ENCODE measurements at places on chromosomes 1 and 21.

DNA sequence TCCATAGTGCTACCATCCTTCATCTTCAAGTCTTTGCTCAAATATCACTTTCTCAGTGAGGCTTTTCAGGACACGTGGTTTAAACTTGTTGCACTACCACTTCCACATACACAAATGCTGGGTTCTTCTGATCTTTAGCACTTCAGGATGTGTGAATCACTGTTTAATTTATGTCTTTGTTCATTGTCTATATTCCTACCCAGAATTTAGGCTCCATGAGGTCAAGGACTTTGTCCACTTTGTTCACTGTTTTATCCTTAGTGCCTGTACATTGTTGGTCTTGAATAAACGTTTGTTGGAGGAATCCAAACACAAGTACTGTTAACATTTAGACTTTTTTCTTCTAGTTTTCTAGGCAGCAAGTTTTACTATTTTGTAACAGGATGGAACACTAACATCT, 42.6 kb upstream of the RALGPS2 start:
- no peak for DNase-seq

- no peak for DNase-seq
Observed at GRCh38 chr1:219999821-220000220, 46.5 kb downstream of the EPRS1 start.

DNA sequence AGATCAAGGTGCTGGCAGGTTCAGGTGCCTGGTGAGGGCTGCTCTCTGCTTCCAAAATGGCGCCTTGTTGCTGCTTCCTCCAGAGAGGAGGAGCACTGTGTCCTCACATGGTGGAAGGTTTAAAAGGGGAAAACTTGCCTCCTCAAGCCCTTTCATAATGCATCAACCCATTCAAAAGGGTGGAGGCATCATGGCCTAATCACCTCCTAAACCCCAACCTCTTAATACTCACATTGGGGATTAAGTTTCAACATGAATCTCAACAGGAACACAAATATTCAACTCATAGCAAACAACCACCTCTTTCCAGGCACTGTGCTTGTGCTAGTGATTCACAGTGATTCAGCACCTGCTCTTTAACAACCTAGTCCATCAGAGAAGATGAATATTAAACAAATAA, 4.2 kb downstream of the S100A12 start:
- no peak for DNase-seq

DNA sequence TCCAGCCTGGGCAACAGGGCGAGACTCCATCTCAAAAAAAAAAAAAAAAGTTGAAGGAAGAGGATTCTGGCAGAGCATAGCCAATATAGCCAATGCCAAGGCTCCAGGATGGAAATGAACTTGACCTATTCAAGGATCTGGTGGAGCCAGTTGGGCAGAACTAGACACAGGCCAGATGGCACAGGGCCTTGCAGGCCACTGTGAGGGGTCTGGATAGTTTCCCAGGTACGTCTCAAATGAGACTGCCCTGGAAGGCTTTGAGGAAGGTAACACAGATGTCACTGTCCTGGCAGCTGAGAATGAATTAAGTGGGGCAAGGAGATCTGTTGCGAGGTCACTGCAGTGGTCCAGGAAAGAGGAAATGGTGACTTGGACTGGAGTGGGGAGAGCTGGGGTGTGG, 12.0 kb upstream of the ARHGEF19 start:
- no peak for DNase-seq

GRCh38 chr1:37562984-37563383, 6.2 kb downstream of the DNALI1 start:
- DNase-seq, result no peak

DNA sequence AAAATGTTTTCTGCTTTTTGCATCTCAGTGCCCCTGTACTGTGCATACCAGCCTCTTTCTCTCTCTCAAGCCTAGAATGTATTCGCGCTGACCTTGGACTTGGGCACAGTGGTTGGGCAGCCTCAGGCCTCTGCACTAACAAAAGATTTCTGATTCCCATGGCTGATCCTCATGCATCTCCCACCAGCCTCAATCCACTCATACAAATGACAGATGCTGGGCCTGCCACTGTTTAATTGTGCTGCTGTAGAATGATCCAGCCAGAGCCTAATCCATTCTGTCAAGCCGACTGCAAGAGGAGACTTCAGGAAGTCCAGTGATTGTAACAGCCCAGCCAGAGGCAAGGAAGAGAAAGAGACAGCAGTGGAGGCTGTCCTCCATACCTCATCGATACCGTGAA, 180.8 kb downstream of the ASTN1 start:
- DNase-seq, result no peak

DNA sequence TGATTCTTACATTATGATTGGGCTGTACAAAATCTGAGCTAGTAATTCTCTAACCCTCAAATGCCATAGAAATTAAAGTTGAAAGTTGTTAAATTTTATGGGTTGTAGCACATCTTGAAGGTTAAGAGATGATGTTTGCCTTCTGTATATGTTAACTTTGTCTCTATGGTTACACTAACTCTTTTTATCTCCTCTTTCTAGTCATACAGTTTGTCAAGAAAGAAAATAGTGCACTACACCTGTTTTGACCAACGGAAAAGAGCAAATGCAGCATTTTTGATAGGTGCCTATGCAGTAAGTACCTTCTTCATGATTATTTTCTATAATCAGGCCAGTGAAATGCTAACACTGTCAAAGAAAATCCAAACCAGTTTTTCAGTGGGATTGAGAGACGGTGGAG, 38.2 kb downstream of the CDC14A start:
- no peak for DNase-seq

- no peak for DNase-seq
Observed at GRCh38 chr1:234667600-234668576, 57.9 kb upstream of the IRF2BP2 start.

- DNase-seq, result no peak
Observed at GRCh38 chr1:20285510-20285909, 5.2 kb upstream of the VWA5B1 start.

DNA sequence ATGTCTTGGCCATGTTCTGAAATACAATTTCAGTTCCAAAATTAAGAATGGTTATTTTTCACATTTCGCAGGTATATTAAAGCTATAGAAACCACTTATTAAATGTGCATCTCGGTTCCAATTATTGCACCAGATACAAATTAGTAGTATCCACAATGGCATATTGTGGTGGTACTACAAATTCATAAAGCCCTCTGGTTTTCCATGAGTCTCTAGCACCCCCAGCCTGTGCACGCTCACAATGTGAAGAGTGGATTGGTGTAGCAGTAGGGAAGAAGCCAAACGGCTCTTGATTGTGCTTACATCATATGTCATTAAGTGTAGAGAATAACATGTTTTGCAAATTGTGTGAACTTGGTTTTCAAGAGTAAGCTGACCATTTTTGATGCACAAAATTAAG, 1.9 kb upstream of the BRINP3 start:
- DNase-seq, result no peak

DNA sequence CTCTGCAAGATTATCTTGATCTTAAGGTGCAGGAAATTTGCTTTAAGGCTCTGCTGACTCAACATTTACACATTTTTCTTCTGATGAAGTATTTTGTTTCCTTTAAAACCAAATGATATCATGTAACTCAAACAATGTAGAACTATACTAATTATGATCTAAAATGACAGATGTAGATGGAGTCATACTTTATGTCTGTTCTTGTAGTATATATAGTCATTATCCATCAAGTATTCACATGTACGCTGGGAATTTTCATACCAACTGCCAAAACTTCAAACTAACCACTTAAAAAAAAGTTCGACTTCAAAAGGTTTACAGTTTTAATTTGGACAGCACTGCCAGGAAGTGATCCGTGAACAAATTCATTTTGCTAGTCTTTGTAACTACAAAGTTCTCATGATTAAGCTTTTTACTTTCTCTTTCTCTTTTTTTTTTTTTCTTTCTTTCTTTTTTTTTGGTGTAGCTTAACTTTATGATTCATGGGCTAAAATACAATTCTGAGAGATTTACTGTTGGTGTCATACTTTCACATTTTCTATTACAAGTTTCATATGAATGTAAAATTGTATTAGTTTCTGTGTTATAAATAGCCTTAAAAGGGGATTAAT, 509.0 kb upstream of the CXADR start:
- no peak for DNase-seq

GRCh38 chr1:107232426-107232825, 91.6 kb downstream of the NTNG1 start:
- DNase-seq, result no peak

- DNase-seq, result no peak
Observed at GRCh38 chr1:28716336-28716735, 20.4 kb upstream of the YTHDF2 start.

Data from activated T-helper 1 cell treated with Interleukin-2 at 50 U/mL for 16 hours (primary cell).